ENCODE measurements at places on chromosomes 5 and 9. TPM values are rescaled to one million over a fixed set of nuclear protein-coding genes. Genes with fewer than 3 reads are reported as not detected.

Gene MELK
- polyA plus RNA-seq = 68.6 TPM

Gene WDR38
- 0.12 TPM for polyA plus RNA-seq

Gene IL12B
- 0.05 TPM for polyA plus RNA-seq

Gene PDE6A
- 0.20 TPM for polyA plus RNA-seq

Gene DAPK1
- polyA plus RNA-seq = 46.1 TPM

Gene ELOVL7
- polyA plus RNA-seq = 8.3 TPM

Gene COL23A1
- polyA plus RNA-seq = not detected

Gene SHOC1
- not detected for polyA plus RNA-seq

Gene NRG2
- 1.0 TPM for polyA plus RNA-seq

Gene SCGB3A2
- polyA plus RNA-seq = not detected

Gene PCDHA11
- polyA plus RNA-seq = 0.08 TPM

Gene TMED9
- polyA plus RNA-seq = 239 TPM

Gene CDC23
- 35.5 TPM for polyA plus RNA-seq

Gene CDC25C
- 11.2 TPM for polyA plus RNA-seq

Gene CDX1
- not detected for polyA plus RNA-seq

Gene SPRY4
- 3.3 TPM for polyA plus RNA-seq

Gene FCN1
- polyA plus RNA-seq = not detected

Gene RASEF
- polyA plus RNA-seq = 5.1 TPM

Gene RNF183
- polyA plus RNA-seq = not detected

Gene PRDM9
- not detected for polyA plus RNA-seq

Gene IFNA2
- polyA plus RNA-seq = not detected

Gene GCNT1
- polyA plus RNA-seq = 1.0 TPM

Gene GPR151
- polyA plus RNA-seq = not detected
